ENCODE measurements at places on chromosomes 6 and 20. TPM values are rescaled to one million over a fixed set of nuclear protein-coding genes. Genes with fewer than 3 reads are reported as not detected.

The COMMD7 gene
- 39.4 TPM for polyA plus RNA-seq

DNA sequence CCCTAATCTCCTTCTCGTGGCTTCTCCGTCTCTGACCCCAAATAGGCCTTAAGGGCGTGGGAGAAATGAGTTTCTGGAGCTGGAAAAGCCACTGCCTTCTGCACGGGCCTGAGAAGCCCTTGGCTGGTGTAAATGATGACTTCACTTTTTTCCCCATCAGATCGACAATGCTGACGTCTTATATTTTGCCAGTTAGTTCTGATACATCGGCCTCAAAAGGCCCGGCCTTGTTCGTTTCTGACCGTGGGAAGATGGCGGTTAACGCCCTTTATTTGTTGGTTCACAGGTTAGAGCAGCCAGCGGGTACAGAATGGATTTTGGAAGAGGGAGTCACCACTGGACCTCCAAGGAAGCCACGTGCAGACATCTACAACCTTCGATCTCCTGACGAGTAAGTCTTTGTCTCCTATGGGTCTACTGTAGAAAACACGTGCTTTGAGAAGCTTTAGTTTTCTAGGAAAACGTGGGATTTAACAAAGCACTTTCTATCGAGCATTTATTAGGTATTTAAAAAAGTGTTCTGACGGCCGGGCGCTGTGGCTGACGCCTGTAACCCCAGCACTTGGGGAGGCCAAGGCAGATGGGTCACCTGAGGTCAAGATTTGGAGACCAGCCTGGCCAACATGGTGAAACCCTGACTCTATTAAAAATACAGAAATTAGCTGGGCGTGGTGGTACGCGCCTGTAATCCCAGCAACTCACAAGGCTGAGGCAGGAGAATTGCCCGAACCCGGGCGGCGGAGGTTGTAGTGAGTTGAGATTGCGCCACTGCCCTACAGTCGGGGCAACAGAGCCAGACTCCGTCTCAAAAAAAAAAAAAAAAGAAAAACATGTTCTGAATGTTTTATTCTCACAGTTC, 1.2 kb upstream of the ZNFX1 start:
- H3K27ac ChIP-seq = peak overlapping the region; percentile 94
- 0 out of 2 replicates have a peak, but pooled peaks cover 2% of the 10 kb centered on the region for H3K4me1 ChIP-seq
- peak overlapping the region; percentile 89 for H3K4me3 ChIP-seq
- DNase-seq = no peak
- peaks cover 49% of the 10 kb centered on the region for H3K36me3 ChIP-seq

DNA sequence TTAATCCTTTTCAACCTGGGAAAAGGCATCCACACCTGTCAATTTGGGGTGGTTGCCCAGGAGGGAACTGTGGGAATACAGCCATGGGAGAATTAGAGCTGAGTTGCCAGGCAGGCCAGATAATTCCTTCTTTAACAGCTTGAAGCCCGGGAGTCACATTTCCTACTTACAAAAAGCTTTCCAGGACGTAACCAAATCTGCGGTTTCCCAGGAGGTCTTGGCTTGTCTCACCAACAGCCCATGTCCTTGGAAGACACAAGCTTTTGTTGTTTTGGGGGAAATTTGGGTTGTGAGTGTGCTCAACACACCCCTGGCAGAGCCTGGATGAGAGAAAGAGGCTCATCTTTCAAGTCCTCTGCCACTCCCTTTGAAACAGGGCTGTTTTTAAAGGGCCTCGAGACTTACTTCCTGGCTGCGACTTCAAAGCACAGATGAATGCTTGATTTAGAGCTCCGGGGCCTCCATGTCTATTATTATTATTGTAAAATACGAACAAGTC, 465.9 kb upstream of the BTBD3 start:
- H3K4me3 ChIP-seq = no peak overlapping the region
- no peaks in the 10 kb centered on the region for H3K27me3 ChIP-seq
- peaks cover 1% of the 10 kb centered on the region for H3K4me1 ChIP-seq
- H3K36me3 ChIP-seq = no peaks in the 10 kb centered on the region

- H3K4me1 ChIP-seq = no peaks in the 10 kb centered on the region
- no peak overlapping the region for H3K27ac ChIP-seq
- no peak overlapping the region for H3K4me3 ChIP-seq
- H3K36me3 ChIP-seq = no peaks in the 10 kb centered on the region
- no peak for DNase-seq
These were observed 61.4 kb upstream of the UFL1 start for GRCh38 chr6:96460052-96460700.

- H3K27ac ChIP-seq = no peak overlapping the region
- no peaks in the 10 kb centered on the region for H3K36me3 ChIP-seq
- no peak for DNase-seq
- H3K4me1 ChIP-seq = no peaks in the 10 kb centered on the region
- 0 out of 2 replicates have a peak, but pooled peaks cover 3% of the 10 kb centered on the region for H3K27me3 ChIP-seq
These were observed 621.5 kb upstream of the CDH4 start for GRCh38 chr20:60630609-60631008.

GRCh38 chr20:44532259-44532980, 10.6 kb upstream of the SERINC3 start:
- H3K27me3 ChIP-seq = no peaks in the 10 kb centered on the region
- no peaks in the 10 kb centered on the region for H3K4me1 ChIP-seq
- no peak overlapping the region for H3K27ac ChIP-seq

The DNMT3B gene
- polyA plus RNA-seq = 433 TPM

All from H1 (cell line).